ENCODE measurements at places on chromosomes 5 and 9.

DNA sequence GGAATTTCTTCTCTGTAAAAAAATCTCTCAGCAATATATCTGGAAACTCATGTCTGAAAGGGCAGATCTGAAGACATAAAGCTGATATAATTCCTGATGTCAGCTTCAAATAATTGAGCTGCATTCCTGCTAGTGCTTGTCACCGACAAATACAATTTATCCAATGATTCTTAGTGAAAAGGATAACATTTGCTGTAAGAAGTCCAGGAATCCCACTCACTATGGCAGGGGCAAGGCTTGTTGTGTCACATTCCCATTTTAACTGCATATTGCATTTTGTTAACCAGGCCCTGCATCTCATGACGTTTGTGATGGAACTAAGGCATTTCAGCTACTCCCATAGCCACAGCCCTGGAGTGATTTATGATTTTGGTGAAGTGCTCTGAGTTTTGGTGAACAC lies 160.1 kb upstream of the DAB2 start:
- peak; percentile 46 for DNase-seq

GRCh38 chr9:37918665-37919170 lies 14.8 kb upstream of the SLC25A51 start:
- no peak for DNase-seq

GRCh38 chr5:58501778-58502417 lies 10.7 kb downstream of the GAPT start:
- no peak for DNase-seq

DNA sequence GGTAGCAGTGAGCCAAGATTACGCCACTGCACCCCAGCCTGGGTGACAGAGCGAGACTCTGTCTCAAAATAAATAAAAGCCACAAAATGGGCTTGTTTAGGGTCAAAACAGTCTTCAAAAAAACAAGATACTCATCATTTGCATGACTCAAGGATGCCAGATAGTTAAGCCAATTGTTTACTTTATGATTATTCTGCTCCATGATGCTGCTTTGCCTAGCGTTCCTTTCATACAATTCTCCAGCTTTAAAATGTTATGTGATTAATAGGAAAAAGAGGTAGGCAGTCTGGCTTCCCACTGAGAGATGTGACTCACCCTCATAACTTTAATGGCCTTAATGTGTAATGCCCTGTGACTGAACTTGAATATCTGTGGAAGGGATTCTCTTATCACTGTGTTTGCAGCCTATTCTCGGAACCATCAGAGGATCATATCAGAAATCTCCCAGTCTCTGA lies 364.6 kb upstream of the TRPC7 start:
- peak; percentile 94 for DNase-seq

DNA sequence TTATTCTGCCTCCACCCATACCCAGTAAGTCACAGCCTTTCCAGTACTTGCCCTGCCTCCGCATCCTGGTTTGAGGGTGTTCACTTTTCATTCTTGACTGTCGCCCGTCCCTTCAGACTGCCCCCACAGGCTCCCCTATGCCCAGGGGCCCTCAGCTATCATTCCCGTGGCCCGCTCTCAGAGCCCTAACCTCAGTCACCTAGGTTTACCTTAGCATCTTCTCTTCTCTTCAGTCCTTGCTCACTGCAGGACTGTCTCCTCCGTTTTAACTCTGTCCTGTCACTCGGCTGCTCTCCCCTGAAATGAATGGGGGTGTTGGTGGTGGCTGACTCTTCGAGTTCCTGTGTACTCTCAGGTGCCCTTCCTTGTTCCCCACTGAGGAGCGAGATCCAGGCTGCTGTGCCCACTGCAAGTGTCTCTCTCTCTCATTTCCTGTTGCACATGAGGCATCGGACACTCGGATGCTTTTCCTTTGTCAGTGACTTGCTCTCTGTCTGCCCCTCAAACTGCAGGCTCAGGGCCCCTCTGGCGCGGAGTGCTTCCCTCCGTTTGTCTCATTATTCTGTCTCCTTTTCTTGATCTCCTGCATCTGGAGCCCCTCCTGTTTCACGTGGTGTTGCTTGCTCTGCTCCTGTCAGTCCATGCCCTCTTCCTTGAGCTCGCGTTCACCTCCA lies 89.8 kb downstream of the CACNA1B start:
- DNase-seq, result no peak

DNA sequence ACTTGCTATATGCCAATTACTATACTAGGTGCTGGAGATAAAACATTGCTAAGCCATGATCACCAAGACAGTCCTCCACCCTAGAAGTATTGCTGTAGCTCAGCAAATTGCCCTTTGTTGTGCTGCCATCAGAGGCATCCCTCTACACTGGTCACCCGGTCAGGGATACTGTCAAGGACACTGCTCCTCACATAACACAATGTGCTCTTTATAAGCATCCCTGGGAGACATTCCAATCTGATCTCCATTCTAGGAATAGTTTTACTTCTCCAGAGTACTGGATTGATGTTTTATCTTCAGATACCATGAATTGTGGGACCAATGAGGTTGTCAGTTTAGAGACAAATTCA lies 10.4 kb upstream of the DNAJA1 start:
- no peak for DNase-seq

GRCh38 chr5:90645024-90645610 lies 86.5 kb downstream of the ADGRV1 start:
- DNase-seq, result peak; percentile 1

- DNase-seq, result no peak
Observed at GRCh38 chr9:128696923-128697707, 5.2 kb upstream of the PKN3 start.

- DNase-seq, result peak; percentile 38
Observed at GRCh38 chr5:163789870-163790269, 284.5 kb downstream of the MAT2B start.

- DNase-seq, result no peak
Observed at GRCh38 chr9:133360400-133361393, 4.3 kb downstream of the SURF2 start.

GRCh38 chr9:121434969-121435368 lies 64.7 kb downstream of the GGTA1 start:
- DNase-seq, result peak; percentile 76

GRCh38 chr9:38000332-38000731 lies 68.7 kb downstream of the SHB start:
- no peak for DNase-seq

- peak; percentile 50 for DNase-seq
Observed at GRCh38 chr9:88322906-88323566, 65.2 kb upstream of the SPIN1 start.

DNA sequence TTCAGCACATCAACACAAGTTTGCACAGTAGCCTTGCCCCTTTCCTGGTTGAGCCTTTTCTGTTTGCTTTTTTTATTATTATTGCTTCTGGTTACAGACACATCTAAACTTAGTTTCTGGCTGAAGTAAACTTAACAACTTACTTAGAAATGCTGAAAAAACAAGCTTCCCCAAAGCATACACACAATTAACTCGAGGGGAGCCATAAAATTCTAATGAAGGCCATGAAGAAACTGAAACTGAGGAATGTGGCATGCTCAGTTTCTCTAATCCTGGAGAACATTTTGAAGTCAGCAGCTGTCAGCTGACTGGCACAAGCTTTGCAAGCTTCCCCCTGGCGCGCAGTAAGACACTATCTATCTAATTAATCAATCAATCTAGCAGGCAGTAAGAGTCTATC lies 3.7 kb downstream of the MYO10 start:
- no peak for DNase-seq

DNA sequence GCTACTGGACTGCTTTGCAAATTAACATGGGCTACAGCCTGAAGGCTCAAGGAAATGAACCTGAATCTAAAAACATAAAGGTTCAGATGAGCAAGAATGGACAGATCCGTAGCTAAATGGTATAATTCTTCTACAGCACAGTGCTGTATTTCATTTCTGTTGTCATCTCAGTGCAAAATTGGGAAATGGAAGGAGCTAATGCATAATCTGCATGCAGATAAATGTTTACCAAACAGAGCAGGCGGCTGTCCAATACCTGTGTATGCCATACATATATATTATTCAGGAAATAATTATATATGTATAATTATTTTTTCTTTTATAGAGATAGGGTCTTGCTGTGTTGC lies 4.3 kb upstream of the HSPA9 start:
- DNase-seq, result no peak

DNA sequence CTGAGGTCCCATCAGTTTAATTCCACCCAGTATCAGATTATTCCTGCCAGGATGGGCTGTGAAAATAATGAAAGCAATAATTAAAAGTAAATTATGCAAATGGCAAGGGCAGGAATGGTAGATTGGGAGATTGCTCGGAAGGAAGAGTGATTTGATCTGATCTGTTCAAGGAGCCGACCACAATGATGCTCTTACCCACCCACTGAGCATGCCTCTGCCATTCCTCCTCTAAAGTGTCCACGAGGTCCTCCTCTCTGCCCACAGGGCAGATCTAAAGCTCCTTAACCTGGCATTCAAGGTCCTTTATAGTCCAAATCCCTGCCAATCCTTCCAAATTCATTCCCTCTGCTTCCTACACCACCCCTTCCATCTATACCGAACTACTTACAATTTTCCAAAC lies 147.8 kb downstream of the TTLL11 start:
- DNase-seq, result no peak

- no peak for DNase-seq
Observed at GRCh38 chr9:98846879-98847278, 39.4 kb downstream of the GALNT12 start.

DNA sequence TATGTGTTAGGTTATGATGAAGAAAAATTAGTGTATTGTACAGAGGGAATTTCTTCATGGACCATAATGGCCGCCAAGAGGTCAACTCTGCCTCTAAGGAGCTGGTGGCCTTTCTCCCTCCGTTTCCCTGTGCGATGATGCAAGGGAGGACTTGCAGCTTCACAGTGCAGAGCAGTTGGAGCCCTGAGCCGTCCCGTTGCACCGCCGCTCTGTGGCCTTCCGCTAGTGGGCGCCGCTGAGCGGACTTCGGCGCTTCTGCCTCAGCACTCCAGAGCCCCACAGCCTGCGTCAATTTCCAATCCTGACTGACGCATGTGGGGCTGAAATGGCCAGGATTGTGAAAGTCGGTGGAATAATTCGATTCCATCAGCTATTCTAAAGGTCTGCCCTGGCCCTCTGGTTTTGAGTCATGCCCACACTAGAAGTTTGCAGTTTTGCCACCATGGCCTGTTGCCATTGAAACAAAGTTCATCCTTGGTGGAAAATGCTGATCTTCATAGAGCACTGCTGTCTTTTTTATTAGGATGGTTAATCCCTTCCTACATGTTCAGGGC lies 22.7 kb upstream of the LECT2 start:
- DNase-seq, result peak; percentile 89

DNA sequence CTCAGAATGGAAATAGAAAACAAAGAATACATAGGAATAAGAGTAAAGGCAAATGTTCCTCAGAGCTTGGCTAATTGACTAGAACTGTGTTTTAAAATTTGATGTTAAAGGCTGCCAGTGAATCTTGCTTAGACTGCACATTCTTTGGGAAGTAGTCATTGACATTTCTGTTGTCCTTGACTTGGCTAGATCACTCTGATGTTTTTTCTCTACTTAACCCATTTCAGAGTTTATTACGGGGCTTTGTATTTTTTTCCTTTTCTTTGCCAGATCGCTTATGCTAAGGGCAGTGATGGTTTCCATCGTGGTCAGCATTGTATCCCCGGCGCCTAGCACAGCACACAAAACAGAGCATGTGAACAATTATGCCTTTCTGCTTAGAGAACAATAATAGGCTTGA lies 1126.7 kb upstream of the CDH9 start:
- peak; percentile 1 for DNase-seq
